ENCODE measurements at places on chromosomes 5 and 9. TPM values are rescaled to one million over a fixed set of nuclear protein-coding genes. Genes with fewer than 3 reads are reported as not detected.

ABCA2 gene
- total RNA-seq, result 44.0 TPM

DNA sequence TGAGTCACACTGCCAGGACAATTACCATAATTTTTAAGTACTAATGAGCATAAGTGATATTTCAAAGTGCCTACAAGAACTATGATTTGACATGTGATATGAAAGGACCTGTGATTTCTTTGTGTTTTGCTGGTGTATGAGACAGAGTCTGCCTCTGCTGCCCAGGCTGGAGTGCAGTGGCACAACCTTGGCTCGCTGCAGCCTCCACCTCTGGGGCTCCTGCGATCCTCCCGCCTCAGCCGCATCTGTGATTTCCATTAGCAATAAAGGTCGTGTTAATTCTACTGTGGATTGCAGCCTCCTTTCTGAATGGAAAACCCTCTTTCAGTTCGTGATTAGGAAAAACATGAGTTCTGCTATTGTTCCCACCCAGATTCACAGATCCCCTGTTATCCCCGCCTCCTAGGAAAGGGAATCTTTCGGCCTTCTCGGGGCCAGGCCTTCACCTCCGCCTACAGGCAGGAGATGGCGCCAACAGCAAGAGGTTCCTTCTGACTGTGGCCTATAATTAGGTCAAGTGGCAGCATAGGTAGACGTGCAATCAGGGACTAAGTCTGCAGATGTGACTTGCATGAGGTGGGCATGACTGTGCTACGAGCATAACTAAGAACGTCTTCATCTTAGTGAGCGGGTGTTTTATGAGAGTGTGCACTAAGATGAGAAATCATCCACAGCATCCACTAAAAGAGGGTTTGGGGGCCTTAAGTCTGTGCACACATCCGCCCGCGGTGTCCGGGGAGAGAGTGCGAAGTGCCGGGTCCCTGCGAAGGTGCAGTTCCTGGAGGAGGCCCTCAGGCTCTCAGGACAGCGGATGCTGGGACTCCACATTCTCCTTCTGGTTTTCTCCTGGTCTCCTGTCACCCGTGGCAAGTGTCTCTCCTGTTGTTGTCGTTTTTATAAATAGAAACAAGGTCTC lies 23.1 kb downstream of the TRIM7 start:
- no peak overlapping the region for H3K4me3 ChIP-seq
- H3K27ac ChIP-seq, result no peak overlapping the region
- no peaks in the 10 kb centered on the region for H3K27me3 ChIP-seq
- DNase-seq, result no peak
- H3K36me3 ChIP-seq, result no peaks in the 10 kb centered on the region

- H3K4me3 ChIP-seq, result no peak overlapping the region
- no peak for DNase-seq
- H3K4me1 ChIP-seq, result no peaks in the 10 kb centered on the region
- H3K27me3 ChIP-seq, result no peaks in the 10 kb centered on the region
Measured at GRCh38 chr5:66849803-66850202, 253.6 kb downstream of the MAST4 start.

DNA sequence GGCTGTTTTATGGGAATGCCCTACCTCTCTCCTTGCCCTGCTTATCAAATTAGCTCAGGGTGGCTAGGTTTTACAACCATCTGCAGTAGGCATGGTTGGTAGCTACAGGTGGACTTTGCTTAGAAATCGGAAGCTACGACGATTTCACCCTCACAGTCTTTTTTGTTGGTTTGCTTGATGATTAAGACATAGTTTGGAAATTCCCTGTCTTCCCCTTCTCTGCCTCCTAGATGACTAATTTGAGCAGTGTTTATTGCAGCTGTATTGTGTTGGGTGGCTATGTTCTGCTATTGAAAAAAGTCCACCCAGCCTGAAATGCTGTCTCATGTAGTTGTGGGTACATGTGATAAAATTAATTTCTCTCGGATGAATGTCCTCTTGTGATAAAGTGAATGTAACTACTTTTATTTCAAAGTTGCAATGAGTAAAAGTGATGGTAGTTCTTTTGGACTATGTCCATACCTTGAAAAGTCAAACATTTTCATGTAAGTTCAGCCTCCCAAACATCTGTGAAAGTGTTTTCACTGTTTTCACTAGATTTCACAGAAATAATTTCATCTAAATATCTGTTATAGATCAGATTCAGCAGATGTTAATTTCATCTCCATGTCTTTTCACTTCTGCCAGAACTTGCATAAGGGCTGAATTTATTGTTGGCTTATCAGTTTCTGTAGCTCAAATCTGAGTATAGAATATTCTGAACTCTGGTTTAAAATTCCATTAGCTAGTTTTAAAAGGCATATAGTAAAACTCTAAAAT lies 37.3 kb upstream of the FYB1 start:
- H3K4me3 ChIP-seq, result no peak overlapping the region
- no peak for DNase-seq
- H3K36me3 ChIP-seq, result no peaks in the 10 kb centered on the region

GRCh38 chr9:18585996-18586395 lies 112.0 kb downstream of the ADAMTSL1 start:
- H3K4me3 ChIP-seq, result no peak overlapping the region
- no peaks in the 10 kb centered on the region for H3K4me1 ChIP-seq
- H3K27me3 ChIP-seq, result no peaks in the 10 kb centered on the region
- DNase-seq, result no peak
- H3K36me3 ChIP-seq, result no peaks in the 10 kb centered on the region

GRCh38 chr9:17824616-17825264 lies 245.9 kb downstream of the SH3GL2 start:
- no peaks in the 10 kb centered on the region for H3K27me3 ChIP-seq
- no peaks in the 10 kb centered on the region for H3K4me1 ChIP-seq
- DNase-seq, result no peak
- H3K27ac ChIP-seq, result no peak overlapping the region
- H3K4me3 ChIP-seq, result no peak overlapping the region

DNA sequence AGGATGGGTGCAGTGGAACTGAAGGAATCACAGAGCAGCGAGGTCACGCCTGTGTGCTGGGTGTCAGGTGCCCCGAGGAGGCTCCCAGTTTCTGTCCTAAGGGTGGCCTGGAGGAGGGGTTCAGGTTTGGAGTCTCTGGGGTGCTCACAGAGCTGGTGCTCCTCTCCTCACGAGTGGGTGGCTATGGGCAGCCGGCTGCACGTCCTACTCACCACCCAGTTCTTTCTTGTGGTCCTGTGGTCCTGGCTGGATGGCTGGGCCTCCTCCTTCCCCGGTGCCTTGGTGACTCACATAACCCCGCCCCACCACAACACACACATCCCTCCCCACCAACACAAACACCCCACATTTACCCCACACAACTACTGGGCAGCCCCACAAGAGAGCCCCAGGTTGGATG lies 9.9 kb upstream of the PTGS1 start:
- DNase-seq, result no peak
- H3K36me3 ChIP-seq, result no peaks in the 10 kb centered on the region
- H3K4me3 ChIP-seq, result no peak overlapping the region
- no peak overlapping the region for H3K27ac ChIP-seq

GRCh38 chr9:115945009-115945431 lies 208.6 kb upstream of the PAPPA start:
- H3K27ac ChIP-seq, result no peak overlapping the region
- no peak overlapping the region for H3K4me3 ChIP-seq
- DNase-seq, result no peak
- H3K36me3 ChIP-seq, result no peaks in the 10 kb centered on the region

DNA sequence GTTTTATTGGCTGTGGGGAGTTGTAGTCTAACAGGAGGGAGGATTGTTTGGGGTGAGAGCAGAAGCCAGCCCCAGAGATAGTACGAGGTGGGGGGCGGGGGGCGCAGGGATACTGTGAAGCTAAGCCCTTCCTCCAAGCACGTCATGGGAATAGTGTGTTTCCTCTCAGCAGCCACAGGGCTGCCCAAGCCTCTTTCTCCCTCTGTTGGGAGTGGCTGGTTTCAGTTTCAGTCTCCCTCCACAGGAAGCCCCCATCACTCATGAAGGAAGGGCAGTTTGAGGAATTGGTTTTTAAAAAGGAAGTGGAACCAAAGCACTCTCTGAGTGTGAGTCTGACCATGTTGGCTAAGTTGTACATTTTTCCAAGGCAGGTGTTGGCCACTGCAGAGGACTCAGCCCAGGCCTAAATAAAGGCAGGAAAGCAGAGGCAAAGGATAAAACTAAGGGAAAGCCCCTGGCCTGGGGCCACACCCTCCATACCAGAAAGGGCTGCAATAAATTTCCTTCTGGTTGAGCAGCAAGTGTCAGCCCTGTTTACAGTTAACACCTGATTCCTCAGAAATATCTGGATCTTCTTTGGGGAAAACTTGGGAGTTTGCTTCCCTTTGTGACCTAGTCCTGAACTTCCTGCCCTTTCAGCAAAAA lies 3.2 kb downstream of the RAB24 start:
- peaks cover 13% of the 10 kb centered on the region for H3K36me3 ChIP-seq
- no peaks in the 10 kb centered on the region for H3K27me3 ChIP-seq
- peak overlapping the region; percentile 84 for H3K27ac ChIP-seq
- DNase-seq, result no peak

GRCh38 chr5:82100303-82101077 lies 128.7 kb downstream of the ATG10 start:
- no peak overlapping the region for H3K4me3 ChIP-seq
- H3K27me3 ChIP-seq, result no peaks in the 10 kb centered on the region
- no peak for DNase-seq
- no peaks in the 10 kb centered on the region for H3K36me3 ChIP-seq

DNA sequence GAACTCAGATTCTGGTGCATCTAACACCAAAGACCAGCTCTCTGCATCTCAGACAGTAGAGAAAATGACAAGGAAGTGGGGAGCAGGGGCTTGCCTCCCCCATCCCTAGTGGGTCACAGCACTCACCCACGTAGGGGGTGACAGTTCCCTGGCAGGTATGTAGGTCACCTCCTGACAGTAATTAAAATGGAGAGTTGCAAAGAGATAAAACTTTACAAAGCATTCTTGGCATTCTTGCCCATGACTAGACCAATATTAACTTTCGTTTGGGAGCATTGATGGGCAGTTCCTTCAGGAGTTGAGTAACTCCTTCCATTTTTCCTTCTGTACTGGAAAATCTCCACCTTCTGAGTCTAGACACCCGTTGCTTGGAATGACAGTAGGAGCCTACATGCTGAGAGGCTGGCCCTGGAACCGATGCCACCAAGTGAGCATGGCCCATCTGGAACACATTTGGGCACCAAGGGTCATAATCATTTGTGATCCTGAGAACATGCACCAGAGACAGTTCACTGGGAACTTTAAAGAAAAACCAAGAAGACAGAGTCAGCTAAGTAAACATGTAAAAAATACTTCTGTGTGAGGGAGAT lies 81.5 kb upstream of the MSX2 start:
- no peak overlapping the region for H3K4me3 ChIP-seq
- no peaks in the 10 kb centered on the region for H3K36me3 ChIP-seq
- no peaks in the 10 kb centered on the region for H3K27me3 ChIP-seq
- H3K27ac ChIP-seq, result no peak overlapping the region
- no peak for DNase-seq
- no peaks in the 10 kb centered on the region for H3K4me1 ChIP-seq

GRCh38 chr9:118609355-118610044 lies 759.7 kb downstream of the BRINP1 start:
- no peaks in the 10 kb centered on the region for H3K27me3 ChIP-seq
- no peak overlapping the region for H3K4me3 ChIP-seq
- no peaks in the 10 kb centered on the region for H3K4me1 ChIP-seq
- no peak overlapping the region for H3K27ac ChIP-seq

GRCh38 chr9:94817291-94818177 lies 91.0 kb downstream of the AOPEP start:
- H3K4me1 ChIP-seq, result peaks cover 31% of the 10 kb centered on the region
- H3K36me3 ChIP-seq, result no peaks in the 10 kb centered on the region
- no peaks in the 10 kb centered on the region for H3K27me3 ChIP-seq
- no peak for DNase-seq
- peak overlapping the region; percentile 76 for H3K27ac ChIP-seq
- no peak overlapping the region for H3K4me3 ChIP-seq

- H3K4me1 ChIP-seq, result no peaks in the 10 kb centered on the region
- no peak overlapping the region for H3K27ac ChIP-seq
- no peak for DNase-seq
- H3K4me3 ChIP-seq, result no peak overlapping the region
- H3K27me3 ChIP-seq, result no peaks in the 10 kb centered on the region
- no peaks in the 10 kb centered on the region for H3K36me3 ChIP-seq
Measured at GRCh38 chr5:22596404-22596970, 256.7 kb downstream of the CDH12 start.

CNOT6 gene
- total RNA-seq, result 21.4 TPM

SPINK5 gene
- 235 TPM for total RNA-seq

- H3K27me3 ChIP-seq, result no peaks in the 10 kb centered on the region
- H3K27ac ChIP-seq, result no peak overlapping the region
- H3K36me3 ChIP-seq, result no peaks in the 10 kb centered on the region
- no peaks in the 10 kb centered on the region for H3K4me1 ChIP-seq
- no peak overlapping the region for H3K4me3 ChIP-seq
- DNase-seq, result no peak
Measured at GRCh38 chr5:44862808-44863207, 54.1 kb downstream of the MRPS30 start.

- no peaks in the 10 kb centered on the region for H3K27me3 ChIP-seq
- H3K4me3 ChIP-seq, result no peak overlapping the region
Measured at GRCh38 chr9:27847380-27847779, 274.1 kb upstream of the C9orf72 start.

PCDHGA4 gene
- 3.9 TPM for total RNA-seq

ESM1 gene
- not detected for total RNA-seq

SGCD gene
- 6.9 TPM for total RNA-seq

- H3K4me3 ChIP-seq, result no peak overlapping the region
- no peaks in the 10 kb centered on the region for H3K36me3 ChIP-seq
- no peaks in the 10 kb centered on the region for H3K27me3 ChIP-seq
- H3K27ac ChIP-seq, result no peak overlapping the region
- H3K4me1 ChIP-seq, result peaks cover 4% of the 10 kb centered on the region
Measured at GRCh38 chr5:130138406-130139045, 234.3 kb downstream of the CHSY3 start.

EHMT1 gene
- total RNA-seq, result 65.8 TPM

DNA sequence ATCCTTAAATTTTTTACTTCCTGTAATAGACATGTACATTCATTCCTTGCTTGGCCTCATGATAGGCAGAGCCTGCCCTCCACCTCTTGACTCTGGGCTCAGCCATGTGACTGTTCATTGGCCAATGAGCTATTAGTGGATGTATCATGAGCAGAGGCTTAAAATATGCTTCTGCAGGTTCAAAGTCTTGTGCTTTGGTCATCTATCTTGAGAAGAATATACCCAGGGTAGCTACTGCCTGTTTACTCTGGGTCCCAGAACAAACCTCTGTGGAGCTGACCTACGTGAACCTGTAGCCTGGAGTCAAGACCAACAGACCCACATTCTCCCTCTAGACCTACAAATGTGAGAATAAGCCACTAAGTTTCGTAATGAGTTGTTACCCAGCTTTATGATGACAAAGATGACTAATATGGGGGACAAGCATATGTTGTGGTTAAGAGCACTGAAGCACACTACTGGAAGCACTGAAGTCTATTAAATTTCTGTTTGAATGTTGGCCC lies 244.4 kb downstream of the MAST4 start:
- no peaks in the 10 kb centered on the region for H3K27me3 ChIP-seq
- no peak overlapping the region for H3K27ac ChIP-seq
- H3K4me1 ChIP-seq, result no peaks in the 10 kb centered on the region
- DNase-seq, result no peak

All from vagina (tissue), 2 donors.